Bronchial epithelial cell (primary cell): ENCODE measurements at places on chromosomes 12 and 14. TPM values are rescaled to one million over a fixed set of nuclear protein-coding genes. Genes with fewer than 3 reads are reported as not detected.

TGFB3 gene
- total RNA-seq = 1.3 and 1.5 TPM in 2 replicates

MDGA2 gene
- total RNA-seq = not detected in 2 replicates

LMNTD1 gene
- 0.13 TPM in 1 of 2 replicates, not detected in the other for total RNA-seq

SAMD15 gene
- under 0.01 and 0.26 TPM in 2 replicates for total RNA-seq

RNF212B gene
- total RNA-seq = not detected in 2 replicates

SLC5A8 gene
- total RNA-seq = under 0.01 TPM in 1 of 2 replicates, not detected in the other

SIX1 gene
- total RNA-seq = 5.3 and 6.5 TPM in 2 replicates

MBD6 gene
- 5.0 and 5.1 TPM in 2 replicates for total RNA-seq

PLEKHG7 gene
- under 0.01 TPM in 1 of 2 replicates, not detected in the other for total RNA-seq

IFI27 gene
- 15.2 and 20.5 TPM in 2 replicates for total RNA-seq

MANSC4 gene
- not detected in 2 replicates for total RNA-seq

CRIP2 gene
- total RNA-seq = 13.2 and 22.3 TPM in 2 replicates

AICDA gene
- not detected in 2 replicates for total RNA-seq

GLIPR1L2 gene
- total RNA-seq = 0.26 and 0.64 TPM in 2 replicates

MUCL1 gene
- total RNA-seq = not detected in 2 replicates

YBX3 gene
- total RNA-seq = 134 and 164 TPM in 2 replicates
